ENCODE measurements at places on chromosomes 7 and 10.

- no peak for DNase-seq
Observed at GRCh38 chr7:155943251-155943899, 131.1 kb upstream of the SHH start.

GRCh38 chr7:159033956-159034355 lies 110.7 kb downstream of the VIPR2 start:
- no peak for DNase-seq

GRCh38 chr10:104641937-104642657 lies 1.0 kb downstream of the SORCS3 start:
- DNase-seq: no peak

- DNase-seq: no peak
Observed at GRCh38 chr7:27137640-27138315, 5.7 kb downstream of the HOXA5 start.

- DNase-seq: no peak
Observed at GRCh38 chr7:87209295-87209924, 10.1 kb downstream of the TMEM243 start.

- DNase-seq: no peak
Observed at GRCh38 chr10:19561181-19561580, 255.1 kb upstream of the PLXDC2 start.

DNA sequence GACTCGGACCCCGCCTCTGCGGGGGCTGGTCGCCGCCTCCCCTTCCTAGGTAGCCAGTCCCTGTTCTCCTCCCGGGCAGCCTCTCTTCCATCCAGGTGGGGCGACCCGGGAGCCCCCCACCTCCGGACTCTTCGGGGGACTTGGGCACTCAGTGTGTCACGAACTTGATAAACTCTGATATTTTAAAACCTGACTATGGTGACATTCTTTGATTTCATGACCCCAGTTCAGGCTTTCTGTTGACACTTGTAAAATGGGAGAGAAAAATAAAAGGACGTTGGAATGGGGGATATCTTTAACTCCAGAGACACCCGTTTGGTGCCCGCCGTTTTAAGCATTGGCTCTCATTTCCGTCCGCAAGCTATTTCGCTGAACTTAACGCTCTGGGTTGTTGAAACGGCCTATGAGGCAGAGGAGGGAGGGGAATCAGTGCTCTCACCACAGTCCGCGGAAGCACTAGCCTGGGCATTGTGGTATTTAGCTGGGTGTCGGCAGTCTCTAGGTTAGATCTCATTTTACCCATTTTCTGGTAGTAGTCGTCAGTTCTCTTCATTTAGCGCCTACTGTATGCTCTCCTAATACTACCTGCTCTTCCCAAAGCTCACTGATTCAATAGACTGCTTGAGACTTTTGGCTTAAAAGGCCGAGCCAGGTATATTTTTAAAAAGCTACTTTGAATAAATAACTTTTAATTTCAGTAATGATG lies 738 bp downstream of the VPS26A start:
- peak; percentile 70 for DNase-seq

GRCh38 chr7:127718340-127718679 lies 66.3 kb downstream of the SND1 start:
- DNase-seq: no peak

DNA sequence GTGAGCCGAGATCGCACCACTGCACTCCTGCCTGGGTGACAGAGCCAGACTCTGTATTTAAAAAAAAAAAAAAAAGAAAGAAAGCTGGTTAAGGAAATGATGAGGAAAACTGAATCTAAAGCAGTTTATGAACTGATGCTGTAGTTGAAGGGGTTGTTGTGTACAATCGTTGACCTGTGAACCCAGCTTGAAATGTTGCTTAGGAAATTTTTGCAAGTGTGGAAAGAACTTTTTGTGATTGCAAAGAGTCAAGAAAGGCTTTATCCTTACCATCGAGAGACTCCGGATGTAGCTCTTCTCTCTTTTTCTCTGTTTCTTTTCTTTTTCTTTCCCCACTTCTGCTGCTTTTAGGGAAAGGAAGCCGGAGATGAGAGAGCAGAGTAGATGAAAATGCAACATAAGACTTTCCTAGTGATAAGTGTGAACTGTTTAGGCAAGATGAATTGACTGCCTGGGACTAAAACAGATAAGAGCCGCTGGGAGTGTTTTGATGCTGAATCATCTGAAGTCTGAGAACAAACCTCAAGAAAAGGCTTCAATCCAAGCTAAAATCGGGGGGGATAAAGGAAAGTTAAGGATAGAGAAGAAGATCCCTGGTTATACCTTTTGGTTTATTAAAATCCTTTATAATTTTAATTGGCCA lies 69.0 kb downstream of the TAF3 start:
- no peak for DNase-seq

DNA sequence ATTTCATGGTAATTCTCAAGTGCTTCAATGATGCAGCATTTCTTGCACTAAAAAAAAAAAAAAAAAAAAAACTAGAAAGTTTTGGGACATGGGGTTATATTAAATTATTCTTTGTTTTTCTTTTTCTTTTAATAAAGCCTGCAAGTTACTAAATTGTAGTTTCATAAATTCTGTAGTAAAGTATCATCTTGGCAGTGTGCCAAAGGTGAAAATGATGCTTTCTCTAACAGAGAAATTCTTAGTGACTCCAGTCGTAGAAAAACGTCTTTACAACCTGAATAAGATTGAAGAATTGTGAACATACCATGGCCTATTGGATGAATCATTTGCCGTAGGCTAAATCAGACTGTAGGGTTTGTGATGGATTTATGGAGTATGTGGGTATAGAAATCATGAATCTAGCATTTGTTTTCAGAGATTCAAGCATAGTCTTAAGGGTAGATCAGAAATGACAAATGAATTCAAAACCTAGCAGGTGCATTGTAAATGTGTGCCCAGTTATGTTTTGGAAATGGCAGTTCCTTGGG lies 27.1 kb downstream of the RBM17 start:
- DNase-seq: no peak

DNA sequence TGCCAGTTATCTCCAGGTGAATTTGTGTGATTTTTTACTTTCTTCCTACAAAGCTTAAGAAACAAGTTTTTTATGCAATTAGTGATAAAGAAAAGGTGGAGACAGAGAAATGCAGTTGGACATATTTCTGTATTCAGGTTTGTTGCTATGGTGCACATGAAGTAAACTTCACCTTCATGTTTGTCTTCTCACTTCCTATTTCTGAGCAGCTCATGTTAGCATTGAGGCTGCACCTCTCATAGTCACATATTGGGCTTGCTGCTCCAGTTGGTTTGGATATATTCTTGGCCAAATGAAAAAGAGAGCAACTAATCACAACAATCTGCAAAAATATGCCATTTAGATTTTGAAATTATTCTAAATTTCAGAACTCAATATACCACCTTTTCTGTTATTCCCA lies 475.6 kb upstream of the ZWINT start:
- DNase-seq: no peak

DNA sequence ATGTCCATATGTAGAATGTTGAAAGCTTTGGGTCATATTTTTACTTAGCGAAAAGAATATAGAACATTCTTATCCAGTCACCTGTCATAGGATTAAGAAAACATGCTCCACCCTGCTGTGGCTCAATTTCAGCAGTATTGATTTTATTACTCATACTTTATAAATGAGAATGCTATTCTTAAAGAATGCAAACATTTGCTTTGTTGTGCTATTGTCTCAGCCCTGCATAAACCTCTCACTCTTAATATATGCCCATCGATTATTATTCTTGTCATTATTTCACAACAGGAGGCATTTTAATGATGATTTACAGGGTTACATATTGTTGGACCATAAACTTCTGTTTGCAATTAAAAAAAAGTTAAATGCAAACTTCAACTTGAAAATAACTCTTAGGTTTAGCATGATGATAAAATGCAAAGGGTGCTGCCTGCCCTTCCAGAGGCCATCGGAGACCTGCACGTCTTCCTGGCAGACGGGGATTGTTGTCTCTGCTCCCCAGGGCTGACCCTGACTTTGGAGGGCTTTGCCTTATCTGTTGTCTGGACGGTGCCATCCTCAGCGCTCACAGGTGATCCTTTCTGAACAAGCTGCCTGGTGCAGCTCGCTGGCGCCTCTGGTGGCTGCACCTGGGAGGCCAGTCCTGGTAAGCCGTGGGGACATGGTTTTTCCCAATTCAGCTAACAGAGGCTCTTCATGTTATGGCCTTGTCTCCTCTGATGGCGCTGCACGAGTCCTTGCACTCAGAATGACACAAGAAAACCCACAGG lies 50.0 kb upstream of the SHH start:
- DNase-seq: no peak

GRCh38 chr7:18828994-18829857 lies 288.2 kb downstream of the TWIST1 start:
- no peak for DNase-seq

GRCh38 chr10:71090330-71090729 lies 122.0 kb upstream of the UNC5B start:
- no peak for DNase-seq

DNA sequence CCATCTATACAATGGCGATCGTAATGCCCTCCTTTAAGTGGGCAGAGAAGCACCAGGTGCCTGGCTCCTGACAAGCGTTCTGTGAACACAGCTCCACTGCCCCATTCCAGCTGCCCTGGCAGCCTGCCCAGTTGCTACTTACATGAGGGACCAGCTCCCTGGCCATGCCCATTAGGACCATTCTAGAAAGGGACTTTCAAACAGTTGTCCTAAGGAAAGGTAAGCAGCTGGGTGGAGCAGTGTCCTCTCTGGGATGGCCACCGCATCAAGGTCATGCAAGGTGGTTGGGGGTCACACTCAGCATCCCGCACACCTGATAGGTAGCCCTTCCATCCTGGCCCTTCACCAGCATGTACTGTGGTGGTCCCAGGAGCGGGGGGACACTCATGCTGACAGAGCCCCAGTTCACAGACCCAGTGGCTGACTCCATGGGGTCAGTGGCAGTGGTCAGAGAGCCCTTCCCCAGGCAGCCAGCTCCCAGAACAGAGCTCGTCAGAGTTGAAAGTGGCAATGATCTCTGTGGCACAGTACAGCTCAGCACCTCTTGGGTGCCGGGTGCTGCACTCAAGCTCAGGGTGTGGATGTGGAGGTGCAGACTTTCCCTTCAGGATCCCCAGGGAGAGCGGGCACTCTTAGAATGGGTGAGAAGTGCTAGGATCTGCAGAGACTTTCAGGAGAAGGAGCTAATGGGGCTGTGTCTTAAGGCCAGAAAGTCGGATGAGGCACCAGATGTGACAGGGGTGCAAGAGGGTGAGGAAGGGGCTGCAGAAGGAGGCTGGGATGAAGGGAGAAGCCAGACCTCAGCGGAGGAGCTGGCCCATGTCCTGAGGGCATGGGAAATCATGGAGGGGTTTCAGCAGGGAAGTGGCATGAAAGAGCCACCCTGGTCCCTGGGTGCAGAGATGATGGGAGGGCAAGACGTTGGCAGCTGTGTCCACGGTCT lies 10.9 kb downstream of the MMRN2 start:
- DNase-seq: no peak

DNA sequence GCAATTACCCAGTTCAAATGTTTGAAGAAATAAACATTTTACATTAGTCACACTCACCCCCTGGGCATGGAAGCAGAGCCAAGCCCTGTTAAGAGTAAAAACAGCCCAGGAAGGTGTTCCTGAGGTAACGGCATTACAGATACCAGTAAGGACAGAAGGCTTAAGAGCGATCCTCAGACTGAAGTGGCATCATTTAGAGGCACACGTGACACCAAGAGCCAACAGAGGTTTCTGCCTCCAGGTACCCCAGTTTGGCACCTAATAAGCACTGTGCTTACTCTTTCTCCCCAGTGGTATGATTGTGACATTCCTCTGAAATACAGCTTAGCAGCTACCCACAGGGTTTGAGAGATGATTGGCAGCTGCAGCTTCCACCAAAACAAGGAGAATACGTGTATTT lies 17.2 kb downstream of the MMS19 start:
- no peak for DNase-seq

DNA sequence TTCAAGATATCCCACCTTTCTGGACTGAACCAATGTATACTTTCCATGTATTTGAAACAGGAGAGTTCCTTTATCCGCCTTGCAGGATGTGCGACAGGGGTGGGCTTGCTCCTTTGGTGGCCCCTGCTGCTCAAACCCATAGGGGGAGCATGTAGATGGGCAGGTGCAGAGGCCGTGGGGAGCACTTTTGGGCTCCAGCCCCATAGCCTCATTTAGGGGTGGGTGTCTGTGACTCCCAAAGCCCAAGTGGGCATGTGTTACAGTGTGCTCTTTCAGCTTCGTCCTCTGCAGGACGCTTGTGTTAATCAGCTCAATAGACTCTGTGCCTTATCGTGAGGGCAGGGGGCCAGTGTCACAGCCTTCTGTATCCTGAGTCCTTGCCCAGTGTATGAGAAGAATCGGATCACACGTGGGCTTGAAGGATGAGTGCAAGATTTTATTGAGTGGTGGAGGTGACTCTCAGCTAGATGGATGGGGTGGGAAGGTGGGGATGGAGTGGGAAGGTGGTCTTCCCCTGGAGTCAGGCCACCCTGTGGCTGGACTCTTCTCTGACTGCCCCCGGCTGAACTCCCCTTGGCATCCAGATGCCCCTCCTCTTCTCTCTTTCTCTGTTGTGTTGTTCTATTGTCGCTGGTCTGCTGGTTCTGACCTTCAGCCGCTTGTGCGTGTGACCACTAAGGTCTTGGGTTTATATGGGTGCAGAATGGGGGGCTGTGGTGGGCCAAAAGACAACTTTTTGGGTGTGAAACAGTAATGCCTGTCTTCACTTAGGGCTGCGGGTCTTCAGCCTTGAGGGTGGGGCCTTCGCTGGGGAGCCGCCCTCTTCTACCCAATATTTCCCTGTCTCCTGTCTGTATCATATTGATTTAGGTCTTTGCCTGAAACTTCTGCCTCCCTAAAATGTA lies 262.2 kb downstream of the GLRX3 start:
- no peak for DNase-seq

GRCh38 chr7:36625247-36625646 lies 99.0 kb downstream of the AOAH start:
- DNase-seq: no peak

GRCh38 chr7:30252885-30253795 lies 31.3 kb upstream of the ZNRF2 start:
- DNase-seq: peak; percentile 38

All from inflammatory macrophage treated with lipopolysaccharide for 1 hour (primary cell).